ENCODE measurements at places on chromosomes 16 and 17. TPM values are rescaled to one million over a fixed set of nuclear protein-coding genes. Genes with fewer than 3 reads are reported as not detected.

MYLK3 gene
- 1.7 TPM for polyA plus RNA-seq

TNFRSF17 gene
- 0.18 TPM for polyA plus RNA-seq

DNA sequence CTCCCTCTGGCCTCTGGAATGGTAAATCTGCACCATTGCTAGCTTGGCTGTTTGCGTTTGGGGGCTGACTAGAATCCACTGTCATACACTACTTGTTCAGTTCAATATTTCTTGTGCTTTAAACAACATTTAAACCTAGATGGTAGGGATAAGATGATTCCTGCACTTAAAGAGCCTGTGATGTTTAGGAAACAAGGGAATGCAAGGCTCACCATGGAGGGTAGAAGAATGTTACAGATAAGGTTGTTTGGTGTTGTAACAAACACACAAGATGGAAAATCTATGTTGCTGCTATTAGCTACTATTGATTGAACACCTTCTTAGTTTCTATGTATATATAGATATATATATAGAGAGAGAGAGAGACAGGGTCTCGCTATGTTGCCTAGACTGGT is 31.4 kb downstream of the YPEL2 start:
- no peak for DNase-seq

GRCh38 chr17:79524213-79525187 is 86.4 kb downstream of the RBFOX3 start:
- DNase-seq: no peak
